Breast epithelium (tissue), 4 donors: ENCODE measurements at places on chromosomes 2 and 18. TPM values are rescaled to one million over a fixed set of nuclear protein-coding genes. Genes with fewer than 3 reads are reported as not detected.

SLC9A4 gene
- not detected for total RNA-seq

C2orf74 gene
- total RNA-seq = 19.8 TPM

SCN2A gene
- 2.2 TPM for total RNA-seq

RBMS1 gene
- 92.1 TPM for total RNA-seq

RAD51AP2 gene
- 0.29 TPM for total RNA-seq

CD226 gene
- 1.8 TPM for total RNA-seq

DSG4 gene
- total RNA-seq = not detected

TRIM43 gene
- not detected for total RNA-seq

TMEM247 gene
- total RNA-seq = not detected

CTDP1 gene
- total RNA-seq = 19.9 TPM

KANSL1L gene
- total RNA-seq = 55.8 TPM

RAB17 gene
- total RNA-seq = not detected

ALK gene
- 0.64 TPM for total RNA-seq

FAM124B gene
- 7.9 TPM for total RNA-seq

ANKRD30BL gene
- 1.5 TPM for total RNA-seq

EN1 gene
- 6.4 TPM for total RNA-seq

STARD6 gene
- not detected for total RNA-seq
